ENCODE measurements at places on chromosomes 13 and 19.
A peak's percentile ranks its signal among the peaks of the same experiment; 100 is the strongest.

GRCh38 chr19:7788933-7789323 is 25.9 kb downstream of the CLEC4M start:
- no peak for DNase-seq

- no peak for DNase-seq
Observed at GRCh38 chr13:73401769-73402168, 343.0 kb downstream of the KLF5 start.

- DNase-seq: no peak
Observed at GRCh38 chr19:4556597-4557127, 2.8 kb downstream of the SEMA6B start.

DNA sequence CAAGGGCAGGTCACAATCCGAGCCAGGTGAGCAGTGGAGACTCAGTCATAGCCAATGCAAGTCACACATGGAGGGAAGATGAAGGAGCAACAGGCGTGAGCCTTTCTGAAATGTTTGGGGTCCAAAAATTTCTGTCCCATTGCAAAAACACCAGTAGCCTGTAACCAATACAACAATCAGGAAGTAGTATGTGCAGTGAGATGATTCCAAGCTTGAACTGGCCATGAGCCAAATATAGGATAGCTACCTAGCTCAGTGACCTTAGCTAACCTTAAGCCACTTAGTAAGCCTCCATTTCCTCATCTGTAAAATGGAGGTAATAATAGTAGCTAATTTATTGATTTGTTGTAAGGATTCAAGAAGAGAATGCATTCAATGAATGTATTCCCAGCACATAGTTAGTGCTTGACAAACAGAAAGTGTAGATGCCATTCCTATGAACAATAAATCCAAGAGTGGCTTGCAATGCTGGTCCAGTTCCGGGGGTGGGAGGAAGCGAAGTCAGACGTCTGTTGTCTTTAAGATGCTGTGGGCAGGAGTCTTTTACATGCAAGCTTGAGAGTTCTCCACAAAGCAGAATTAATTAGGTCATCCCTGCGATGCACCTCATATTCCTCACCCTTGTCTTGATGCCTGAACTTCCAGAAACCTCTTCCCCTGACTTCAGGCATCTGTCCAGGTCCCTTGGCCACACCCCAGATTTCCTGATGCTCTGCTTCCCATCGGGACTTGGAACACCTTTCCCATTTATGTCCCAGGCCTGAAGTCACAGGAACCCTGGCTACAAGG is 195.7 kb upstream of the UBL3 start:
- no peak for DNase-seq

DNA sequence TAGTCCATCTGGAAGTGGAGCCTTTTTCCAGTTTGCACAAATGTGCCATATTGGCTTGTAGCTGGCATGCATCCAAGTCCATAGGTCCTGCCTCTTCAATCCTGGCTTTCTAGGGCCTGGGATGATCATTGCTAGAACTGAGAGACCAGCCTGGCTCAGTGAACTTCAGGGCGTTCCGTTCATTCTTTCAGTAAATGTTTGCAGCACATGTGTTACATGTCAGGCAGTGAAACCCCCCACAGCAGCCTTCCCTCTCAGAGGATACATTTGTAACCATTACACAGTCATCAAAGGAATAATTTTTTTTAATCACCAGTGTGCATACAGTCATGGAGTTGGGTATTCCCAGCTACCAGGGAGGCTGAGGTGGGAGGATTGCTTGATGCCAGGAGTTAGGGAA is 9.7 kb downstream of the FUT2 start:
- no peak for DNase-seq

DNA sequence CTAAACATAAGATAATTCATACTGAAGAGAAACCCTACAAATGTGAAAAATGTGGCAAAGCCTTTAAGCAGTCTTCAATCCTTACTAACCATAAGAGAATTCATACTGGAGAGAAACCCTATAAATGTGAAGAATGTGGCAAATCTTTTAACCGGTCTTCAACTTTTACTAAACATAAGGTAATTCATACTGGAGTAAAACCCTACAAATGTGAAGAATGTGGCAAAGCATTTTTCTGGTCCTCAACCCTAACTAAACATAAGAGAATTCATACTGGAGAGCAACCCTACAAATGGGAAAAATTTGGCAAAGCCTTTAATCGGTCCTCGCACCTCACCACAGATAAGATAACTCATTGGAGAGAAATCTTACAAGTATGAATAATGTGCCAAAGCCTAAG is 40.6 kb downstream of the ZNF254 start:
- DNase-seq: no peak

- DNase-seq: no peak
Observed at GRCh38 chr13:110157718-110158117, 149.2 kb downstream of the COL4A1 start.

- DNase-seq: no peak
Observed at GRCh38 chr13:40352380-40352778, 314.1 kb downstream of the FOXO1 start.

- DNase-seq: no peak
Observed at GRCh38 chr13:30872685-30873461, 33.2 kb upstream of the MEDAG start.

- no peak for DNase-seq
Observed at GRCh38 chr19:16021796-16022195, 54.5 kb upstream of the TPM4 start.

DNA sequence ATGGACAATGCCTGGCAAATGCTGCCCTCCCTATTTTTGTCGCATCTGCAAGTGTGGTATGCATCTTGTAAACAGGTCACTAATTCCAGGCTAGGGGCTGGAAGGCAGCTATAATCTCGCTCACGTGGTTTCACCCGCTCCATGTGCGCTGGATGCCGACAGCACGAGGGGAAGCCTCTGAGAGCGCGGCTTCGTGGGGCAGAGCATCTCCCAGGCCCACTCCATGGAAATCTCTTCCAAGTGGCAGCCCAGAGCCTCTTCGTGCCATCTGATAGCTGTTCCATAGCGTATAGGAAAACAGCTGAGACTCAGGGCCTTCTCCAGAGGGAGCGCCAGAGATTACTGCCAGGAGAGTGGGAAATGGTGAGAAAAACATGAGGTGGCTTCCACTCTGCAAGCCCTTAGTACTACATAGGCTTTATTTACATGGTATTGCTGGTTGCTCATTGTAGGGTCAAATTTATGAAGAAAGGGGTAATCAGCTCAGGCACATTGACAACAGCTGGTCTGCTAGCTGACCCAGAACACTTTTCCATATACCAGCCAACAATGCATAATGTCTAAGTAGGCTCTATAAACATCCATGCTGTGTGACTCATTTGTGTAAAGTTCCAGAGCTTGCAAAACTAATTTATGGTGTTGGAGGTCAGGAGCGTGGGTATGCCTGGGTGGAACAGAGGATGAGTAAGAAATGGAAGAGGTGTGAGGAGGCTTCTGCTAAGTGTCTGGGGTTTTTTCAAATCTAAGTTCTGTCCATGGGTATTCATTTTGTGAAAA is 165.2 kb downstream of the SHISA2 start:
- no peak for DNase-seq

DNA sequence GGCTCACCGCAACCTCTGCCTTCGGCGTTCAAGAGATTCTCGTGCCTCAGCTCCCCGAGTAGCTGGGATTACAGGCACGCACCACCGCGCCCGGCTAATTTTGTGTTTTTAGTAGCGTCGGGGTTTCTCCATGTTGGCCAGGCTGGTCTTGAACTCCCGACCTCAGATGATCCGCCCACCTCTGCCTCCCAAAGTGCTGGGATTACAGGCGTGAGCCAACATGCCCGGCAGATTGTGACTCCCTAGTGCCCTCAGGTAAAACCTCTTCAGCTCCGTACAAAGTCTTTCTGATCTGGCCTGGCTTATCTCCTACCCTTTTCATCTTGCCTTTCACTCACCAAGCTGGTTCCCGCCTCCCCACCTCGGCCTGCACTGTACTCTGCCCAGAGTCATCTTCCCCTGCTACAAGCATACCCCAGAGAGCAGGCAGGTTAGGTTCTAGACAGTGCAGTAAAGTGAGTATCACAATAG is 15.0 kb downstream of the BICRA start:
- no peak for DNase-seq

DNA sequence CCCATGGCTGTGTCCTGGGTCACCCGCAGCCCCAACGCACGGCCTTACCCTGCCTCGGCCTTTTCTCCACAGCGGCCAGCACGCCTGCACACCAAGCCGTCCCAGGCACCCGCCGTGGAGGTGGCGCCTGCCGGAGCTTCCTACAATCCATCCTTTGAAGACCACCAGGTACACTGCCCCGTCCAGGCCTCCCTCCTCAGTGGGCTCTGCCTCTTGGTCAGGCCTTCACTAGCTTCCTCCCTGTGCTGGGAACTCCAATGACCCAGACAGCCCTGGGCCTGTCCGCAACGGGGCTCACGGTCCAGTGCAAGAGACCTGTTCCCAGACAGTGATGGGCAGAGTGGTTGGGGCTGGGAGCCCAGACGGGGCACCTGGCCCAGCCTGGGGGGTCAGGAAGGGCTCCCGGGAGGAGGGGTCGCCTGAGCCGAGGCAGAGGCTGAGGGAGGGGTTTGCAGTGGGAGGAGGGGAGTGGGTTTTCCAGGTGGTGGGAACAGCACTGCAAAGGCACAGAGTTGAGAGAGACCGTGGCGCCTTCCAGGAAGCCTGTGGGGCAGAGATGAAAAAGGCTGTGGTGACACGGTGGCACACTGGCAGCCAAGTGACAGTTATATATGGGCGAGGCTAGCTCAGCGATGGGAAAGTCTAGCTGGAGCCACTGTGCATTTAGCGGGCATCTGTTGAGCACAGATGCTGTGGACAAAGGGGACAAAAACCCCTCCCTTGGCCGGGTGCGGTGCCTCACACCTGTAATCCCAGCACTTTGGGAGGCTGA is 7.3 kb downstream of the NOP53 start:
- DNase-seq: no peak

GRCh38 chr13:24670961-24671381 is 9.2 kb upstream of the ATP12A start:
- no peak for DNase-seq

- DNase-seq: no peak
Observed at GRCh38 chr13:47420020-47420419, 523.2 kb upstream of the HTR2A start.

DNA sequence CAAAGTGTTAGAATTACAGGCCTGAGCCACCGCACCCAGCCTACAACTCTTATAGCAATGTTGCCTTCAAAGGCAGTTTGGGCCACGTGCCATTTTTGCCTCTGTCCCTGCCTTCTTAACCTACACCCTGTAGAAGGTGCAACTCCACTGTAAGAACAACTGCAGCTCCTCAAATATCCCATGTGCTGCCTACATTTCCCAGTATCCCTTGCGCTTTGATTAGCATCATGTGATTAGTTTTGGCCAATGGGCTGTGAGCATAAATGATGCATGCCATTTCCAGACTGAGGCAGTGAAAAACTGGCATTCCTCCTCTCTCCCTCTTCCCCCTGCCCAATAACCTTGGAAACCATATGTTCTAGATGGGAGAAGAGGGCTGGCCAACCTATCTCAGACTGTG is 75.2 kb upstream of the MRI1 start:
- DNase-seq: no peak

DNA sequence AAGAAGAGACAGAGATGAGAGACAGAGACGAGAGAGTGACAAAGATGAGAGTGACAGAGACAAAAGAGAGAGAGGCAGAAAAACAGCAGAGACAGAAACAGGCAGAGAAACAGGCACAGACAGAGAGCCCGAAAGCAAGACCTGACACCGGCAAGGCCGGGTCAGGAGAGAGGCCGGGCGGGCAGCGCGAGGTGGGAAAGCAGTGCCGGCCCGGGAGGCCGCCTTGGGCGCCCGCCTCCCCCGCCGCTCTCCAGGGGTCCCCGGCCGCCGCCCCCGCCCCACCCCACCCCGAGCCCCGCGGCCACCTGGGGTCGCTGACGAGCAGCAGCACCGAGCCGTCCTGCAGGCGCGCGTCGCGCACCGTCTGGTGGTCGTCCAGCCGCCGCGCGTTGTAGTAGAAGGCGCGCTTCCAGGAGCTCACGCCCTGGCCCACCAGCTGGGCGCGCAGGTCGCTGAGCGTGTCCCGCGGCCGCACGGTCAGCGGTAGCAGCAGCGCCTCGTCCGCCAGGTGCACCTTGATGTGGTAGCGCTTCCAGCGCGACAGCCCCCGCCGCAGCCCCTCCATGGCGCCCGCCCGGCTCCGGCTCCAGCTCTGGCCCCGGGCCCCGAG is at the start of gene TINCR:
TSS of gene TINCR (minus strand) at position 594 of the 610 bp plus-strand sequence.
- DNase-seq: no peak

- no peak for DNase-seq
Observed at GRCh38 chr13:66040506-66040905, 1189.6 kb downstream of the PCDH9 start.

- no peak for DNase-seq
Observed at GRCh38 chr19:28074773-28075172, 1138.2 kb downstream of the UQCRFS1 start.

GRCh38 chr19:2037651-2038255 is 13.3 kb downstream of the MKNK2 start:
- DNase-seq: no peak

- no peak for DNase-seq
Observed at GRCh38 chr19:35915443-35915842, 7.3 kb upstream of the TYROBP start.

DNA sequence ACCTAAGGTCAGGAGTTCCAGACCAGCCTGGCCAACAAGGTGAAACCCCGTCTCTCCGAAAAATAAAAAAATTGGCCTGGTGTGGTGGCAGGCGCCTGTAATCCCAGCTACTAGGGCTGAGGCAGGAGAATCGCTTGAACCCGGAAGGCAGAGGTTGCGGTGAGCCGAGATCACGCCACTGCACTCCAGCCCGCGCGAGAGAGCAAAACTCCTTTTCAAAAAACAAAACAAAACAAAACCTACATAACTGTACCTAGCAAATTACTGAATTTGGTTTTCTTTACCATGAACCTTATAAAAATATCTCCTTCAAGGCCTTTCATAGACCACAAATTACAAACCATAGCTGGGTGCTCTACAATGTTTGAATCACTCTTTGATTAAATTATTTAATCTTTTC is 760 bp downstream of the ZNF91 start:
- DNase-seq: peak; percentile 59

DNA sequence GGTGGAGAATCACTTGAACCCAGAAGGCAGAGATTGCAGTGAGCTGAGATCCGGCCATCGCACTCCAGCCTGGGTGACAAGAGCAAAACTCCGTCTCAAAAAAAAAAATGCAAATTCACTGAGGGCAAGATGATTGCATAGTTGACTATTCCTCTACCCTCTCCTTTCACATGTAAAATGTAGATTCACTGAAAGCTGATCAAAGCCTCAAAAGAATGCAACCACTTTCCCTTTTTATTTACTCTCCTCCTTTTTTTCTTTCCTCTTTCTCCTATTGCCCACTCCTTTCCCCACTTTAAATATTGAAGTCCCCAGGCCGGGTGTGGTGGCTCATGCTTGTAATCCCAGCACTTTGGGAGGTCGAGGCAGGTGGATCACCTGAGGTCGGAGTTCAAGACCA is 6.3 kb downstream of the TEX101 start:
- DNase-seq: no peak

GRCh38 chr13:25371158-25371874 is 458 bp upstream of the ATP8A2 start:
- no peak for DNase-seq

DNA sequence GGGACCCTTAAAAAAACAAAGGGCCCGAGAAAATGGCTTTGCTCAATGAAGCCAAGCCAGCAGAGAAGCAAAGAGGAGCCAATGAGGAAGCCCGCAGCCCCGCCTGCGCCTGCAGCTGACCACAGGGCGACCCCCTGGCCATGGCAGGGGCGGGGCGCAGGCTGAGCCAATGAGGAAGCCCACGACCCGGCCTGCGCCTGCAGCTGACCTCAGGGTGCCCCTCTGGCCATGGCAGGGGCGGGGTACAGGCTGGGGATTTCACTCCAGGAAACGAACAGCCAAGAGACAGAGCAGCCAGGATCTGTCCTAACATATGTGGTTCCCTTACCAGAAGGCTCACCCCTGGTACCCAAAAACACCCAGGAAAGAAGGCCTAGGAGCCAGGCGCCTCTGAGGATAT is 101.4 kb downstream of the STK24 start:
- no peak for DNase-seq

Data from CD4-positive, alpha-beta T cell treated with Interleukin-1 beta for 1 hour (primary cell).